HTR-8/SVneo (cell line): ENCODE measurements at places on chromosomes 12 and 14.
A peak's percentile ranks its signal among the peaks of the same experiment; 100 is the strongest.

DNA sequence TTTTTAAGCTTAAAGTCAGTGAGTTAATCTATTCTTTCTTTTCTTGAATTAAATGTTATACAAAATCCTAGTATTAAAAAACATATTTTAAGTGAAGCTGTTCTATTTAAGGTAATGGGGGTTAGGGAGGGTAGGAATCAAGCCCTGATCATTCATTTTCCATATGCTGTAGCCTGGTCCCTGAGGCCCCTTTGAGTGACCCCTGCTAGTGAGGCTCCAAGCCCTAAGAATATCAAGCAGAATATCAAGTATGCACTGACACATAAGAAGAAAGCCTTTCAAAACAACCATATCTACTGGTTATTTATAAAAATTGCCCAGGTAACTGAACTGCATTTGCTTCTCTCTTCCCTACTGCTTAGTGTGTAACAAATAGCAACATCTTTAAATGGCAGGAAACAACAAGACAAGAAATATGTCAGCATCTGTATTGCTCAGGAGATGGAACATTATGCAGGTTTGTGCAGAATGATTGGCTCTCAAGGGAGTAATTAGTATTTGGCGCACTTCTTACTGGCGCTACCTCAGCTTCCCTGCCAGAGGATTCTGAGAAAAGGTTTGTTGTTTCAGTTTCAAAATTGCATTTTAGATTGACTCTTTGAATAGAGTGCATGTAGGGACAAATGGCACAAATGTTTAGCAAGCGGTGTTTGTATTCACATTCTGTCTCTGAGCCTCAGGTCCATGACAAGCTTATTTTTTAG is 223.0 kb downstream of the DUSP6 start:
- DNase-seq: no peak

DNA sequence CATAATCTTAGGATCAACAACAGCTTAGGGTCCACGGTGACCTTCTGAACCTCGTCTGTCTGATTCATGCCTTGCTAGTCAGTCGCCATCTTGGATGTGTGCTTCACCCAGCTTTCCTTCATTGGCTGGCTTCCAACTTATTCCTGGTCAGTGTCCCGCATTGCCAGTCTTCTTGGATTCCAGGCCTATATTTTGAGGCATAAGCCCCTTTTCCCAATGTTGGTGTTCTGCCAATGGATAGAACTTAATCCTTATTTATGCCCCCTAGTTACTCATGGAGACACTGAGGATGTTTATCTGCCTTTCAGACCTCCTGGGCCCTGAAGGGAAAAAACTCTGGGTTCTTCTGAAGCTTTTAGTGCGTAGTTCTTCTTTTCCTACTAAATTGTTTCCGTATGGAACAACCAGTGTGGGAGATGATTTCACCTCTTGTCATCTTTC is 5.8 kb downstream of the JDP2 start:
- no peak for DNase-seq

DNA sequence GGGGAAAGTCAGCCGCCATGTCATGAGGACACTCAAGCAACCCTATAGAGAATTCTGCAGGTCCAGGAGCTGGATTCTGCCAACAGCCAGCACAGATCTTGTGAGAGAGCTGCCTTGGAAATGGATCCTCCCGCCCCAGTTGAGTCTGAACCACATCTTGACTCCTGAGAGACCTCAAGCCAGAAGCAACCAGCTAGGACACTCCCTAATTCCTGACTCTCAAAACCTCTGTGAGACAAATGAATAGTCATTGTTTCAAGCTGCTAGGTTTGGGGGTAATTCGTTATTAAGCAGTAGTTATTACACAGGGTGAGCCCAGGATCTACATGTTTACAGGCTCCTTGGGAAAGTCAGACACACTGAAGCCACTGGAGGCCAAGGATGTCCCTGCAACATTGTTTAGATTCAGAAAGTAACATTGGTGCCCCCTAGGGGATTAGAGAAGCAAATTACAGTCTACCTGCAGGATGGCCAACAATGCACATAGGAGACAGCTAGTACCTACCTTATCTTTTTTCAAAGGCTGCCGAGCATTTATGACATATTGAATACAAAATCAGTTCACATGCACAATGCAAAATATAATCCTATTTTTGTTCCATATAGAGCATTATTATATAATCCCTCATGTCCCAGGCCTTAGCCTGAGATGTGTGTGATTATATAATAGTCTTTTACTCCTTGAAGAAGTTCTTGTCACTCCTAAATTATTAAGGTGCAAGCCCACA is 57.9 kb upstream of the FICD start:
- DNase-seq: peak; percentile 68

- DNase-seq: no peak
These were observed 40.6 kb downstream of the ACTN1 start for GRCh38 chr14:68938271-68939150.

DNA sequence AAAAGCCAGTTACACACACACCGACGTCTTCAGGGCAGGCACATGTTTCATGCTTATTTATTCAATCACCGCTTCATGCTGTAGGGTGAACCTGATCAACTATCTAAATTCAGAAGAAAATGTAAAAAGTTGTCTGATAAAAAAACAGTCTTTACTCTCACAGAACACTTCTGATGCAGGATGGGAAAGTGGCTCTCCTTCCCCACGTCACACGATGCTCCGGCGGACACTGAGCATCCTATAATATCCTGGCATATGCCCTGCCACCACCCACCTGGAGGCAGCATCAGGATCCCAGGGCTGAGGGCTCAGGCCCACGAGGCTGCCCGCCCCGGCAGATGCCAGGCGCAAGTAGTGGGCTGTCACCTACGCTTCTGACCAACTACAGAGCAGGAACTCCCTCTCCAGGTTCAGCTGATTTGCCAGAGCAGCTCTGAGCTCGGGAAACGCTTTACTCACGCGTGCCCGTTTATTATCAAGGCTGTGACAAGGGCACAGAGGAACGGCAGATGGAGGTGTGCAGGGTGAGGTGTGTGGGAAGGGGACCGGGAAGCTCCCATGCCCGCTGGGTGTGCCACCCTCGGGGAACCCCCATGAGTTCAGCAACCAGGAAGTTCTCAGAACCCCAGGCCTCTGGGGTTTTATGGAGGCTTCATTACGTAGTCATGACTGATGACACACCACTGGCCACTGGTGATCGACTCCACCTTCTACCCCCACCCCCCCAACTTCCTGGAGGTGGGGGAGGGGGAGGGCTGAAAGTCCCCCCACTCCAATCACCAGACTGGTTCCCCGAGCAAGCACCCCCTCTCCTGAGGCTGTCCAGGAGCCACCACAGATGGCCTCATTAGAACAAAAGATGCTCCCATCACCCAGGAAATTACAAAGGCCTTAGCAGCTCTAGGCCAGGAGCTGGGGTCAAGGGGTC is 32.1 kb downstream of the SLC15A4 start:
- DNase-seq: no peak

- no peak for DNase-seq
These were observed 71.0 kb downstream of the DAD1 start for GRCh38 chr14:22518073-22518472.

- DNase-seq: no peak
These were observed 65.4 kb downstream of the PPFIBP1 start for GRCh38 chr12:27589419-27589818.

DNA sequence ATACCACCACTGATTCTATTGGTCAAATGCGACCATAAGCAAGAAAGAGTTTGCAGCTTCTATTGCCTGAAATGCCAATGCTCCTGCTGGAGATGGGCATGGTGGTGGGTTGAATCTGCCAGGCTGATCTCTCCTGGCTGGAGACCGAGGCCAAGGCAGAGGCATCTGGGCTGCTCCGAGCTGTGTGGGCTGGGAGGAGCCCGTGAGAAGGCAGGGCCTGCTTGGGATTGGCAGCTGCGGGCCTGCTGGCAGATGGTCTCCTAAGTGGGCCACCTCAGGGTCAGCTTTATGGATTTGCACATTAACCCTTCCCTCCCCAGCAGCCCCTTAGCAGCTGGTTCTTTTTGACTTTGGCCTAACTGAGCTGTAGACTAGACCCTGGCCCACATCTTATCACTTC is 25.4 kb downstream of the SRRM4 start:
- DNase-seq: no peak

- DNase-seq: no peak
These were observed 19.6 kb upstream of the SMOC1 start for GRCh38 chr14:69859591-69859990.

GRCh38 chr14:103859416-103860202 is 12.2 kb upstream of the PPP1R13B start:
- no peak for DNase-seq

DNA sequence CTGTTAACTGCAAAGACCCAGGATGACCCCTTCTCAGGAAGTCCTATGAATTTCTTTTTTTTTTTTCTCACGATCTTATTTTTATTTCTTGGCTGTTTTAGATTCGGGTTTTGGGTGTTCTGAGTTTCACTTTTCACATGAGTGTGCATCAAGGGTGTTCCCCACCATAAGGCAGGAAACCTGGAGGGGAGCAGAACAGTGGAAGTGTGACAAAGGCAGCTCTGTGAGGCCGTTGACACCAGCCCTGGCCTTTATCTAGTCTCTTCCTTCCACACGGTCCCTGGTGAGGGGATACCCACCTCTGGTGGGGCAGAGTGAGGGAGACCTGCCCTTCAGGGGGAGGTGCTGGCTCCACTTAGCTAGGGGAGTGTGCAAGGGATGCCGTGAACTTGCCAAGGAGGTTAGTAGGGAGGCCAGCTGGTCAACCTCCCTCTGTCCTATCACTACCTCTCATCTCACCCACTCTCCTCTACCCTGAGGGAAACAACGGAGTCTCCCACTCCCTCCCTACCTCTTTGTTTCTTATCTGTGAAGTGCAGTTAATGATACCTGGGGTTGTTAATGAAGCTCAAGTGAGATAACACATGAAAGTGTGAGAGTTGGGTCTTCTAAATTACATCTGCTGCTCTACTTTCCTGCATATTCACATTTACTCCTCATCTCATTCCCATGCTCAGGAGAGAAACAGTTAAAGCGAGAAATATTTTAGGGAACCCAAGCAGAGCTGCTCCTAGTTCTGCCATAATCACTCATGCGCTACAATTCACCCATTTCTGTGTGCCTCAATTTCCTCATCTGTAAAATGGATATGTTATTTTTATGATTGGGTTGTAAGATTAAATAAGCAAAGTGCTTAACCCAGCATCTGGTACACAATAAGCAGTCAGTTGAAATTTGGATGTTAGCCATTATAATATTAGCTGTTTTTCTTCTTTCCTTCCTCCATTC is 4.4 kb upstream of the GALNT6 start:
- DNase-seq: no peak

DNA sequence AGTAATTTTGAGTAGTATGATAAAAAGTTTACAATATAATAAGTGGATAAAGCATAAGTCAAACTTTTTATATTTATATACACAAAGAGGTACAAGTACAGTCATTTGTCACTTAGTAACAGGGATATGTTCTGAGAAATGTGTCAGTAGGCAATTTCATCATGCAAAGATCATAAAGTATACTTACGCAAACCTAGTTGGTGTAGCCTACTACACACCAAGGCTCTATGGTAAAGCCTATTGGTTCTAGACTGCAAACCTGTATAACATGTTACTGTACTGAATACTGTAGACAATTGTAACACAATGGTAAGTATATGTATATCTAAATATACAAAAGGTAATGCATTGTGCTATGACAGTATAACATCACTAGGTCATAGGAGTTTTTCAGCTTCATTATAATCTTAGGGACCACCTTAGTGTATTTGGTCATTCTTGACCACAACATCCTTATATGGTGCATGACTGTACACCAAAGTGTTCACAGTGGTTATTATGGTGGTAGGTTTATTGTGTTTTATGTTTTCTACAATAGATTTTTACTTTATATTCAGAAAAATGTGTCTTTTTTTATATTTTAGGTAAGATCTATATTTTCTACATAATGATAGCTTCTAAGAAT is 14.9 kb upstream of the SCFD1 start:
- DNase-seq: no peak

- no peak for DNase-seq
These were observed 353.3 kb downstream of the GRIN2B start for GRCh38 chr12:13628067-13628466.

- no peak for DNase-seq
These were observed 13.1 kb downstream of the APPL2 start for GRCh38 chr12:105222726-105223351.
